Activated CD4-positive, alpha-beta T cell treated with anti-CD3 and anti-CD28 coated beads for 48 hours (primary cell): ENCODE measurements at places on chromosomes 3 and 15.

- DNase-seq = no peak
These were observed 91.2 kb downstream of the EPHA3 start for GRCh38 chr3:89198591-89198990.

DNA sequence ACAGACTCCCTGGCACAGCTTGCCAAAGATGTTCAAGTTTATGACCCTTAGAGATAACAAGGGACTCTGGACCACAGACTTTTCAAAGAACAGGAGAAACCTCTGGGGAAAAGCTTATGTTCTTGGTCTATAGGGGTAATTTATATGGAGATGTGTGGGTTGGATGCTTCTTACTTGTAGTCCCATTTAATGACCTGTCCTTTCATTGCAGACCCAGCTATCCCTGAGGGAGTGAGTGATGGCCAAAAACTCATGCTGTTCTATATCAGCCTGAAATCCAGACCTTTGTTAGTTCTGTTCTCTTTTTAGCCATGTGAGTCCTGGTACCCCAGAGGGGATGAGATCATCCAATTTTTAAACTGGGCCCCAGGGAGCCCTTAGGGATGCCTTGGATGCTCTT, 43.7 kb upstream of the MRPL3 start:
- no peak for DNase-seq

DNA sequence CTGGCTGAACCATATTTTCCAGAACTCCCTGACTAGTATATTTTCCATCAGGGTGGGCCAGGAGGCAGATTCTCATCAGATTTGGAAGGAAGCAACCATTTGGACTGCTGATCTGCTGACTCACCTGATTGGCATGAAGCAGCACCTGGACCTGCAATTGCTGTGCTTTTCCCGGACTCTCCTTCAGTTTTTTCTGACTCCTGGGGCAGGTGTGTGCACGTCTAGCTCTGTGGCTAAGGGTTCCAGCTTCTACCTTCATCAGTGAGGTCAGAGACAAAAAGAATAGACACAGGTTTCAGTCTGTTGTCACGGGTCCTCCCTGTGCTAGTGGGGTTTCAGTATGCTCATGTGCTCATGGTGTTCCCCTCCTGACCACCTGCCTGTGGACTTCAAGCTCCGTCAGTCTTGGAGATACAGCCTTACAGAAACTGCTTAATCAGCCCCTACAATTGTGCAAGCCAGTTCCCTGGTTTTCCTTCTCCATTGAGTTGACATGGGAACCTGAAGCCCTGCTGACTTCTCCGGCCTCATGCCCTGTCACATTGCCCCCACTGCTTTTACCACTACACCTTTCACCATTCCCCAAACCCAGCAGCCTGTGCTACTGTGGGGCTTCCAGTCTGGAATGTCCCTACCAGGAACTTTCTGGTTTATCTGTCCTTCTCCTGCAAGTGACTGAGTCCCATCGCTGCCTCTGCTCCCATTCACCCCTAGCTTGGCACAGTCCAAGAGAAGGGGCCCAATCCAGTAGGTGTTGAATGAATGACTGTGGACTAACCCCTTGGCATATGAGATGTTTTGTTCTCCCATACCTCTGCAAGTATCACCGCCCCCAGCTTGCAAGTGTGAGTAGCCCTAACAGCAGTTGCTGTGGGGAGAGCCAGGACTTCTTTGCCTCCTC, 31.7 kb downstream of the HMCES start:
- no peak for DNase-seq

GRCh38 chr3:153437666-153438065, 275.6 kb downstream of the RAP2B start:
- no peak for DNase-seq

GRCh38 chr15:29120593-29121368, 148.8 kb downstream of the NSMCE3 start:
- no peak for DNase-seq

DNA sequence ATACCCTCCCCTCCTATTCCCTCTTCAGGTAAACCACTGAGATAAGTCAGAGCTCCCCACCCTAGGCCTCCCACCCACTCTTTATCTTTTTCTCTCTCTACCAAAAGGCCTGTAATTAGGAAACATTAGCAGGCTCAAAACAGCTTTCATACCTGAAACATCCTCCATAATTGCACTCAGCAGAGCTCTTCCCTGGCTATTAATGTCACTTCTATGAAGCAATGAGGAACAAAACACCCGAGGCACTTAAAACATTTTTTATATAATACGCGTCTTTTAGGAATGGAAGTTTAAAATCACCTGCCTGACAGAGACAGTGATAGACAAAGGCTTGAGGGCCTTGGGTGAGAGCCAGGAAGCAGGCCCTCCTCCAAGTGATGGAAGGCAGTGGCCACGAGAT, 138.9 kb downstream of the EPHB1 start:
- DNase-seq = no peak

- DNase-seq = no peak
These were observed 121.5 kb upstream of the ABHD17C start for GRCh38 chr15:80573606-80574005.

DNA sequence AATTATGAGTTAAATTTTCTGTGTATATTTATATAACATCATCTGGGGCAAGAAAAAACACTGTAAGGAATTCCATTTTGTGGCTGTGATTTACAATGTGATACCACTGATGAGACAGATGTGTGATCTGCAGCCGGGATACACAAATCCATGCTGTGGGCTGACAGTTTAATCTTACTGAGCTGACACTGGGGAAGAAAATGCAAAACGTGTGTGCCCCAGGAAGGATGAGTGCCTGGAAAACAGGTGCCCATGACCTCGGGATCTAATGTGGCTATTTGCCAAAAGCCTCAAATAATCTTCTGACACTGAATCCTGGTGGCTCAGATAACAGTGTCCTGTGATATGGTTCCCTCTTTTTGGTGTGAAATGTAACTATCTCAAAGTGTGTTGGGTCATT, 10.5 kb downstream of the MYRIP start:
- no peak for DNase-seq

GRCh38 chr3:30664884-30665283, 58.5 kb downstream of the TGFBR2 start:
- DNase-seq = no peak

DNA sequence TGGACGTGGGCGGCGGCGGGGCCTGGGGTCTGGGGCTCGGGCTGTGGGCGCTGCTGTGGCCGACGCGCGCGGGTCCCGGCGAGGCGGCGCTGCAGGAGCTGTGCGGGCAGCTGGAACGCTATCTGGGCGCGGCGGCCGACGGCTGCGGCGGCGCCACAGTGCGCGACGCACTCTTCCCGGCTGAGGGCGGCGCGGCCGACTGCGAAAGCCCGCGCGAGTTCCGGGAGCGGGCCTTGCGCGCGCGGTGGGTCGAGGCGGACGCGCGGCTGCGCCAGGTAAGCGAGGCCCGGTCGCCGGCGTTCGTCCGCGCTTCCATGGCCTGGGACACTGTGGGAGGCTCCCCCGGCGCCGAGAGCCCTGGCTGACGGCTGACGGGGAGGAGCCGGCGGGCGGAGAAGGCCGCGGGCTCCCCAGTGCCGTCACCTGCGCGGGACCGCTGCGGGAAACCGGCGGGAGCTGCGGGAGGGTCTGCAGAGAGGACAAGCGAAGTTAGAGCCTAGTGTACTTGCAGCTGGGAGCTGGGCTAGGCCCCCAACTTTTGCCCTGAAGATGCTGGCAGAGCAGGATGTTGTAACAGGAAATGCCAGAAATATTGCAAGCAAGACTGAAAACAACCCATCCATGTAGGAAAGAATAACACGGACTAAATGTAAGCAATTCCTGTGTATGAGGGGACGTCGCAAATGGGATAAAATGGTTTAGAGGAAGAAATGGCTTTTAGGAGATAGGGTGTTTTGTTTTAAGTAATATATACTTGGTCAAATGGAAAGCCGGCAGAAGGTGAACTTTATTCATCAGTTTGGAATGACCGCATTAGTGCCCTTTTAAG, 847 bp downstream of the WHAMM start:
- DNase-seq = peak; percentile 41

- no peak for DNase-seq
These were observed 201.0 kb upstream of the GBE1 start for GRCh38 chr3:81962396-81962795.

- peak; percentile 83 for DNase-seq
These were observed 11.9 kb downstream of the GRM2 start for GRCh38 chr3:51718547-51719409.

DNA sequence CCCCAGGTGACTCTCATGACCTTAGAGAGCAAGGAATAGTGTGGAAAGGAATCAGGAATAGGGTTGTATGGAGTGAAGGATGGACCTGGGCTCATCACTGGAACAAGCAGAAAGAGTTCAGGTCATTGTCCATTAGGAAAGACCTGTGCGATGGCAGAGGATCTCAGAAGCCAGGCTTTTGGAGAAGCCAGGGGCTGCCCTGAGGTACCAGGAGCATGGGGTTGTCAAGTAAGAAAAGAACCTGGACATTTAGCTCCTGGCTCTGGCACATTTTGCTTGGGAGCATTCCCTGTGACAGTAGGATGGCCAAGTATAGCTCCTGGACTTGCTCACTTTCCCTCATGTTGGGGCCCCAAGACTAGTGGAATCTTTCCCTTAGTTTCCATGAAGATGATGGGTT, 52.9 kb upstream of the MANF start:
- no peak for DNase-seq

DNA sequence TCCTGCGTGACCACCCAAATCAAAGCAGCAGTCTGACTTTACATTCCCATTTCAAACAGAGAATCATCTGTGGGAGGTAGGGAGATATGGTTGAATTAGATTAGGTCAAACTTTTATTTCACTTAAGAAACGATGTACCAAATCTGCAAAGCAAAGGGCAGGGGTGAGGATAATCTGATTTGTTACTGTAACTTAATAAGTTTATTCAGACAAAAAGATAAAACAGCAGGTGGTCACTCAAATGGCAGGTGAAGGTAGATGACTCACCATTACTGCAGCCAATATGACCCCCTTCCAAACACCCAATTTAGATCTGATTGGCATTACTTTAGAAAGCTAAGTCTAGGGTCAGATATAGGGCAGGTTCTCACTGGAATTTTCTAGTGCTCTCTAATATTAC, 651.0 kb upstream of the NAALADL2 start:
- DNase-seq = no peak

- peak; percentile 21 for DNase-seq
These were observed 4.1 kb upstream of the CLPX start for GRCh38 chr15:65189102-65189740.

DNA sequence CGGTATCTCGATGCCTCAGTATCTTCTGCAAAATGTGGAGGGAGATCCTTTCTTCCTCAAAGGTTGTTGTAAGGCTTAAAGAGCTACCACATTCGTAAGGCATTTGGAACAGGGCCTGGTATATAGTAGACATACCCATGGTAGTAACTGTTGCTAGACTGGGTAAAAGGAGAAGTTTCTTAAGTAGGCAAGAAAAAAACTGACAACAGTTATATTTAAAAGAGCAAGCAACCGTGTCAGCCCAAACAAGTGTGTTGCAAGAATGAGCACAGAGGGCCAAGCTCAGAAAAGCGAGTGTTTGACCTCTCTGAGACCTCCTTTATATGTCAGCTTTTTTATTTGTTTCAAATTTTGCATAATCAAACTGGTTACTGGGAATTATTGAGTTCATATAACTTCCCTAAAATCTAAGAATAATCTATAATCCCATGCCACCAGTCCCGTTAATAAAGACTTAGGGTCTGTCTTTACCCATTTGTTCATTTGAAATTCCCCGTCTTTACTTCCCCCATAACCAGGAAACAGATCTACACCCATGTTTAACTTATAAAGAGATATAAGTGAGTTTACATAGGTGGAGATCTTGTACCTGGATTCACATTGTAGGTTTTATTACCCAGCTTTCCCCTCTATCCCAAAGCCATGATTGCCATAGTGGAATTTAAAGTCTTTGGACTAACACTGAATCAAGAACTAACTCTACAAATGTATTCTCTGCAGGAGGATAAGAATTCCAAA, 7.3 kb downstream of the B3GNT5 start:
- no peak for DNase-seq

DNA sequence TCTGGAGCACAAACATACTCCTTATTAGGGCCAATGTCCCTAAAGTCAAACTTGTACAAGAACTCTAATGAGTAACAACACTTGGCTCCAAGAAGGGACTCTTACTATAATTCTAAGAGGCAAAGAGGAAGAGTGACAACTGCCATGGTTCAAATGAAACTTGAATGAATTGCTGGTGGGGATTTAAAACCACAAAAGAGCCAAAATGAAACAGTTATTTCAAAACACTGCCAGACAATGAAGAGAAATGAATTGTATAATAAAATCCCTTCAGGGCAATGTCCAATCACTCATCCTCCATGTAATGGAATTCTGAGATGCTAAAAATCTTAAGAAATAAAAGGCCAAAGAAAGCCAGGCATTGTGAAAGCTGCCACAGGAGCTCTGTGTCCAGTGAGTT, 14.2 kb downstream of the THRB start:
- DNase-seq = no peak

DNA sequence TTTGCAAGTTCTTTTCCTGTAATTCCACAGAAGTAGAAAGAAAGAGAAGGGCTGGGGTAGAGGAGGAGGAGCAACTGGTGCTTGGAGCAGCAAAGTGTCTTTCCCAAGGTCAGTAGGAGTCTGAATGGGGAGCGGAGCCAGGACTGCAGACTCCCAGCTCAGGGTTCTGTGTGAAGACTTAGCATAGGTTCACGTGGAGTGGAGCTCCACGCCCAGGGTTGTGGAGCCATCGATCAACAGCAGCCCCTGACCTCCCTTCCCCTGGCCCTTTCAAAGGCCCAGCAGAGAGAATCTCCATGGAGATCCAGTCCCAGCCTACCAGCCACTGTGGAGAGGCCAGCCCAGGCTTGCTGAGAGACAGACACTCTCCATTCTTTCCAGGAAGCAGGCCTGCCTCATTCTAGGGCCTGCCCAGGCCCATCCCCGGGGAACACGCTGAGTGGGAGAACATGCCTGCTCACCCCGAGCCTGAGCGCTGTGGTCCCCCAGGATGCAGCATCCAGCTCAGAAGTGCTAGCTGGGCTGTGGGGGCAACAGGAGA, 62.1 kb downstream of the CORO2B start:
- no peak for DNase-seq

DNA sequence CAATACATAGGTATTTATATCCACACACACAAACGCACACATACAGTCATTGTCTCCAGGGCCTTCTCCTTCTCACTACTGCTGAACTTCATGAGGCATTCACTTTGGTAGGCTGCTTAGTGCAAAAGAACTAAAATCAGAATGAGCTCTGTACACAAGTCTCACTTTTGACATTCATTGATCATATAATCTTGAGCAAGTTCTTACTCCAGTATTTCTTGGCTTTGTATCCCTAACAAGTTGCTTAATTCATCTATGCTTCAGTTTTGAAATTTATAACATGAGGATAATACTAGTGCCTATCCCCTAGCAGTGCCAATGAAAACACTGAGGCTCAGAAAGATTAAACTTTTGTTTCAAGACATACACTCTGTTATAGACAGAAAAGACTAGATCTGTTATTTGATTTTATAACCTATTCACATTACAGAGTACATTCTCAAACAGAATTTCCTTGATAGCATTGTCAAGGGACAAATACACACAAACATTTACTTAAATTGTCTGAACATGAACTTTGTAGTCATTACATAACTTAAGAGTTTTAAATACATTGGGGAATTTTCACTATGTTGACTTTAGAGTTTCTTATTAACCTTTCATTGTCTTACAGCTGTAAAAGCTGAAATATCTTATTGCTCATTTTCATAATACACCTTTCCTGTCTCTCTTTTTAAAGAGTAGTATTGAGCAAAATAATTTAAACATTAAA, 55.0 kb upstream of the SI start:
- DNase-seq = no peak

GRCh38 chr15:82137261-82137660, 91.4 kb upstream of the MEX3B start:
- no peak for DNase-seq

- DNase-seq = no peak
These were observed 123.2 kb downstream of the PDCD6IP start for GRCh38 chr3:33921608-33922007.
